Stimulated activated CD4-positive, alpha-beta T cell treated with anti-CD3 and anti-CD28 coated beads, Interleukin-1b, Interleukin-23, amount 100 ng/mL, for 4 hours (primary cell): ENCODE measurements at places on chromosomes 12 and 14.
A peak's percentile ranks its signal among the peaks of the same experiment; 100 is the strongest.

DNA sequence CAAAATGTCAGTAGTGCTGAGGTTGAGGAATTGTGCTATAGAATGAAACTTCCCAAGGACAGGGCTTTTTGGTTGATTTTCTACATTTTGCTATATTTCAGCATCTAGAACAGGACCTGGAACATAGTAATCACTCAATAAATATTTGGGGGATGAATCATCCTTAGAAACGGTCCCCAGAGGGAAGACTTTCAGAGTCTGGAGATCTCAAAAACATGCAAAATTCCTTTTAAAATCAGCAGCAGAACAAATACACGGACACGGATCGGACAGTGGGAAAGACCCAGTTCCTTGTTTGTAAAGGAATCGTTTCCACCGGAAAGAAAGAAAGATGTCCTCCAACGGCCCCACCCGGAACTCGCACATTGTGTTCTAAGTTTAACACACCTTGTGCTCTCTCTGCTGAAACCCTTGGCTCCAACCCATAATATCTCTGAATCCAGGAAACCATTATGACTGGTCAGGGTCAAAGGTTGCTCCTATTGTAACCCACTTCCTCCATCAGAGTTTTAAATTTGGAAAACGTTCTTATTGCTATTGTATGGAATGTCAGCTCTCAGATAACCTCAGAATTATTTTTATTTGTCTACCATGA is 617.2 kb downstream of the MED13L start:
- DNase-seq, result no peak

DNA sequence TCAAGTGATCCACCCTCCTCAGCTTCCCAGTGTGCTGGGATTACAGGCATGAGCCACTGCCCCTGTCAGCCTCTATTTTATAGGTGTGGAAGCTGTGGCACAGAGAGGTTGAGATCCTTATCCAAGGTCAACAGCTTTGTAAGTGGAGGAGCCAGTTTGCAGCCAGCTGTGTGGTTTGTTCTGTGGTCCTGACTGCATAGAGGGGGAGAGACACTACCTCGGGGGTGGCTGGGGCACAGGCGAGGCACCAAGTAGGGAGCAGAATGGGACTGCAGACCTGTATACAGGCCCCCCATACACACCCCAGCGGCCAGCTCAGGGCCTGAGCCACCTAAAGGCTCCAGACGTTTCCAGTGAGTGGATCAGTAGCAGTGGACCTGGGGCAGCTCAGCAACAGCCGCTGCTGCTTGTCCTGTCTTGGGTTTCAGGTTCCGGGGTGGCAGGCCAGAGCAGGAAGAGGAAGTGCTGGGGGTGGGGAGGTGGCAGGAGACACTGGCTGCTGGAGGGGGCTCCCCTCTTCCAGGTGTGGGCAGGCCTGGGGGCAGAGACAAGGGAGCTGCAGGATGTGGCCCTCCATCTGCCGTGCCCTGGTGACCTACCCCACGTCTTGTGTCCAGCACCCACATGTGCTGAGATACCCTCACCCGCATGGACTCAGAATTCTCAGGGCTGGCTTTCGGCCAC is 11.0 kb downstream of the ORAI1 start:
- peak; percentile 40 for DNase-seq

- DNase-seq, result no peak
Observed at GRCh38 chr12:92070054-92070863, 75.4 kb downstream of the BTG1 start.

DNA sequence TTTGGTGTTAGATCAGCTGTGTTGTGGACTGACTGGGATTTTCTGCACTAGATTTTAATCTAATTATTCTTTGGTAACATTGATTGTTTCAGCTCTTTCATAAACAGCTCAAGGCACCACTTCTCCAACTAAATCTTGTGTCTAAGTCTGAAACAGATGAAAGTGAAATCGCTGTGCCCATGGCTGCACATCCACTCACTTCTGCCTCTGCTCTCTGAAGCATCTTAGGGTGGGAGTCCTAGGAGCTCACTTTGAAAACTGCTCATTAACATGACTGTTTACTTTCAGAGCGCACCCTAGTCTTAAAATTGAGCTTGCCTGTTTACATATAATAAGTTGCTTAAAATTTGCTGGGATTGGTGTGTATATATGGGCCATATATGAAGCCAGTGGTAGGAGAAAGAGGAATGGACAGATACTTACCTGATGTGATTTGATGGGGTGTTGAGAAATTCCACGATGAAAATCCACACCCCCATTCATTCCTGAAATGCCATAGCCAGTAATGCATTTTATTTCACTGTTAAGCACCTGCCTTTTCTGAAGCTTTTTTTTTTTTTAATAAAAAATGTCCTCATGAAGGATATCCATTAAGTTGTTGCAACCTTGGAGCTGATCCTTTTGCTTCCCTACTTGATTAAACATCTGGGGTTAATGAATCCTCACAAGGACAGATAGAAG is 52.8 kb downstream of the PPFIBP1 start:
- DNase-seq, result no peak

DNA sequence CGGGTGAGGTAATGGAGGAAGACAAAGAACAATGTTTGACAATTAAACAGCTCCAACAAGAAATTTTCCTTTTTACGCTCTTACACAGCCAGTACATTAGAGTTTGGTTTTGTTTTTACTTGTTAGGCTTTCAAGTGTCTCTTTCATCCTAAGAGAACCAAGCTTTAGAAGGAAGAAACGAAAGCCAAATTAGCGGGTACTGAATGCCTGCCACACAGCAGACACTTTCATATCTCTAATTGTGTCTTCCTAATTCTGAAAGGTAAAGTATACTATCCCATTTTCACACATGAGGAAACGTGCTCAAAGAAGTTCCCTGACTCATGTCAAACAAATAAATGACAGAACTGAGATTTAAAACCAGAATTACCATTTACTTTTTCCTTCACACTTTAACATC is 65.0 kb downstream of the CDK17 start:
- no peak for DNase-seq

DNA sequence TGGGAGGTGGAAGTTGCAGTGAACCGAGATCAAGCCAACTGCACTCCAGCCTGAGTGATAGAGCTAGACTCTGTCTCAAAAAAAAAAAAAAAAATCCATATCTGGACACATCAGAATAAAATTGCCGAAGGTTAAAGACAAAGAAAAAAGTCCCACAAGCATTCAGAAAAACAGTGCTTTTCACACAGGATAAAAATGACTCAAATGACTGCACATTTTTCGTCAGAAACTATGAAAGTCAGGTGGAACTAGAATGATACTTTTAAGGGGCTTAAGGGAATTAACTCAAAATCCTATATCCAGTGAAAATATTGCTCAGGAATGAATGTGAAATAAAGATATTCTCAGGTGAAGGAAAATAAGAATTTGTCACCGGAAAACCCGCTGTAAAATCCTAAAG is 12.9 kb downstream of the COPS7A start:
- DNase-seq, result no peak

DNA sequence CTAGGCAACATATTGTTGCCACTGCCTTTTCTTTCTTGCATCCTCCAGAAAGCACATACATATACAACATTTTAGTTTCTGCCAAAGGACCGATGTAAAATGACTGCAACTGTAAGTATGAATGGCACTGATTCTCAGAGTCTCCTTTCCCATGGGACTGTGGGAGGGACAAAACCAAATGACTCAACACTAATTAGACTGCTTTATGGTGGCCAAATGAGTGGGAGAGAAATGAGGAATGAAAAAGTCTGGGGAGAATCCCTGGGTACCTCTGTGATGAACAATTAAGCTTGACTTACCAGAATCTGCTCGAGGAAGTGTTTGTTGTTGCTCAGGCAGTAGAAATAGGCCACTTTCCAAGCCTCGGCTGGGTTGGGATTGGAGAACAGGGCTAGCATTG is 10.1 kb downstream of the ZFYVE26 start:
- DNase-seq, result no peak

DNA sequence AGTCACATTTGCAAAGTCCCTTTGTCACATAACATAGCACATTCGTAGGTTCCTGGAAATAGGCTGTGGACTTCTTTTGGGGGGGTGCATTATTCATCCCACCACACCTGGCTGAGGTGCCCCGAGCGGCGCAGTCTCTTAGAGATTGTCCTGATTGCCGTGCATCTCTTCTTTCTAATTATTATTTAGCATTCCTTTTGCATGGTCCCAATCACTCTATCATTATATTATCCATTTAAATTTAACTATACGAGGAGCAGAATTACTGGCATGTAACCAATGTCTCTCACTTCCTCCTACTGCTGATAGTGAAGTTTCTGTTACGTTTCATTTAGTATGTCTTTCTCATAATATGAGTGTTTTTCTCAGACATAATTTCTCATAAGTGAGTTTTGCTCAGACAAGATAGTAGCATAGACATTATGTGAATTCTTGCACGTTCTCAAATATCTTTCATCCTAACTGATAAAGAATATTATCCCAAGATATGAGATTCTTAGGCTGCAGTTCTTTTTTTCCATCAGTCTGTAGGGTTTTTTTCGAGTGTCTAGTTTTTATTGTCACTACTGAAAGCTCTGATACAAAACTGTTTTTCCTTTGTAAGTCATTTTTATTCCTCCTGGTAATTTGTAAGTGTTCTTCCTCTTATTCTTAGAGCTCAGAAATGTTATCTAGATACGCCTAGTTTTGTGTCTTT is 444.3 kb downstream of the NELL2 start:
- DNase-seq, result no peak

GRCh38 chr14:37594238-37594970 is 645 bp downstream of the FOXA1 start:
- DNase-seq, result peak; percentile 20

GRCh38 chr14:79284621-79285020 is 926.7 kb downstream of the DIO2 start:
- no peak for DNase-seq

DNA sequence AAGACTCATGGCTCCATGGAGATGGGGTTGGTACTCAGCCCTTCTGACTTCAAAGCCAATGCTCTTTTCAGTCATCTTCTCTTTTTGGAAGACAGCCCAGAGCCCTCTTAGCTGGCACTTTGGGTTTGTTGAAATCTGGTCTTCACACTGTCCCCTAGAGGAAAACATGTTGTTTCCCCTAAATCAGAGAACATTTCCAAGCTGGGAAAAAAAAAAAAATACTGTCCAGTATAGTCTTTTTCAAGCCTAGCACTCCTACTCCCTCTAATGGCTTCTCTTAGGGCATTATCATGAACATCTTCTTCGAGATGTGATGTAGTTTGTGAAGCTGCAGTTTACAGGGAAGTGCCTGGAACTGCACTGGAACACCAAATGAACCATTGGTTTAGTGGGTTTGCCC is 3.0 kb upstream of the ZC3H14 start:
- DNase-seq, result no peak

GRCh38 chr12:104334581-104334980 is 31.0 kb downstream of the EID3 start:
- DNase-seq, result no peak

DNA sequence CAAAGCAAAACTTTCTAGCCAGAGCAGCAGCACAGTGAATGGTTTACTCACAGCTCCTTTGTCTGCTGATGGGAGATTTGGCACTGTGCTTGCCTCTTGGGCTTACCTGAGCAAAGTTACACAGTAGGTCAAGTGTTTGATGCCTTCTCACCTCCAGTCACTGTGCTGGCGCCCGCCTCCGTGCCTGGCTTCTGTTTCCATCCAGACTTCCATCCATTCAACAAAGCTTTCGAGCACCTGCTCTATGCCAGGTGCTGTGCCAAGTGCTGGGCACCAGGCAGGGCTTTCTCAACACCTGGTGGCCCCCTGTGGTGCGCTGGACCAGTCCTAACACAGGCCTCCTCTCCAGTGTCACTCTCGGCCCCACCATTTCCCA is 199.2 kb upstream of the EEA1 start:
- no peak for DNase-seq

DNA sequence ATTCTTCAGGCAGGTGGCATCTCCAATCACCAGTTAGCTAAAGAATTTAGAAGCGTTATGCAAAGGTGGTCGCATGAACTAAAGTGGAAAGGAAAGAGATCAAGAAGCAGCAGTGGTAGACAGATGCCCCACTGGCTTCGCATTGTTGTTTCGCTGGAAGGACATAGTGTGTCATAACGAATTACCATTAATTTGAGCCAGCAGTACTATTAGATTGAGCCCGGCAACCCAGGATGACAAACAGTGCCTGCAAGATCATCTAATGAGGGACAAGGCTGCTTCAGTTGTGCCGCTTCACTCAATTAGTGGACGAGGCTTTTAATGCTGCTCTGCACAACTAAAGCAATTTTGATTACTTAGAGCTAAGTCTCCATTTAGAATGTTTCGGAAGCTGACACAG is 274.5 kb upstream of the SOX5 start:
- DNase-seq, result no peak

- no peak for DNase-seq
Observed at GRCh38 chr12:100026241-100026640, 41.5 kb upstream of the ANKS1B start.

DNA sequence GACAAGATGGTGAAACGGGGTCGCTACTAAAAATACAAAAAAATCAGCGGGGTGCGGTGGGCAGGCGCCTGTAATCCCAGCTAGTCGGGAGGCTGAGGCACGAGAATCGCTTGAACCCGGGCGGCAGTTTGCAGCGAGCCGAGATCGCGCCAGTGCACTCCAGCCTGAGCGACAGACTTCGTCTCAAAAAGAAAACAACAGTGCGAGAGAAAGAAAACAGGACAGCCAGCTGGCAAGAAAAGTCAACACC is 633 bp upstream of the RNU4-2 start:
- DNase-seq, result peak; percentile 21

DNA sequence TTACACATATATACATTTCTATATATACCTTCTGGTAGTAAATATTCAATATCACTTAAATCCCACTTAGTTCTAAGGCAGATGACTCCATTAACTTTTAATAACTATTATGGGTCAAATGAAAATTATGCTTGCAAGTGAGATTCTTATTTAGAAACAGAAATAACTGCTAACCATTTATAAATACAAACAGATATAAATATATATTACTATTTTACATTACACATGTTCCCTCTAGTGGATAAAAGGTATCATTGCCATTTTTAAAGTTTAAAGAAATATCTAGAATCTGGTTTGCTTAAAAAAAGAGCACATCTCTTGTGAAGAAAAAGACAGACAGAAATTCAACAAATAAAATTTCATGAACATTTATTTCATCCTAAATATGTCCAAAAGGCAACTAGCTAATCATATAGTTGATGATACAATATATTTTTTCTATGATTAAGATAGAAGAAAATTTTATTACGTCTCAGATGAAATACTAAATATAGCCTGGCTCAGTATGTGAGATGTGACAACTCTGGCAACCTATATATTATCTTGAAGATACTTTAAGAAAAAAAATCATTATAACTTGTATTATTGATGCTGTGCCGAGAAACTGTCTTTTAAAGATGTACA is 11.7 kb upstream of the RAD51AP1 start:
- no peak for DNase-seq
